ENCODE measurements at places on chromosomes 12 and 14. TPM values are rescaled to one million over a fixed set of nuclear protein-coding genes. Genes with fewer than 3 reads are reported as not detected.

LRRC43 gene
- 5.3 TPM for total RNA-seq

SLC6A15 gene
- 0.58 TPM for total RNA-seq

TBX5 gene
- total RNA-seq, result not detected

MORN3 gene
- total RNA-seq, result 0.70 TPM

CRIP1 gene
- 32.8 TPM for total RNA-seq

ALKBH2 gene
- total RNA-seq, result 22.1 TPM

VRTN gene
- total RNA-seq, result not detected

CISTR gene
- not detected for total RNA-seq

Measured in metanephros (tissue), 2 donors.